GM19239 (cell line): ENCODE measurements at places on chromosomes 1 and 21.

DNA sequence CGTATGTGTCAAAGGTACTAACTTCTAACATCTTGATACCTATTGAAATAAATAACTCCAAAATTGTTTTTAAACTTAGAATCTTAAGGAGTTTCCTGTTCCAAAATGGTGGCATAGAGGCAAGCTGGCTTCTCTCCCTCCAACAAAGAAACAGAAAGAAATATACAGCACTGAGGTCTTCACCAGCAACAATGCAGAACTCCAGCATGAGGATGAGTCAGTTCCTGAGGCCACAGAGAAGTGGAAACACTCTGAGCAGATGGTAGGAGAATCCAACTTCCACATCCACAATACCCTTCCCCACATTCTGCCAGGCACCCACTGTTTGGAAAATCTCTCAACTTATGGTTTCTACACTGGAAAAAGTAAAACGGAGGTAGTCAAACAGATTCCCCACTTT, 12.2 kb upstream of the PPIH start:
- DNase-seq = no peak

- peak; percentile 22 for DNase-seq
Observed at GRCh38 chr1:234699795-234700665, 90.1 kb upstream of the IRF2BP2 start.

DNA sequence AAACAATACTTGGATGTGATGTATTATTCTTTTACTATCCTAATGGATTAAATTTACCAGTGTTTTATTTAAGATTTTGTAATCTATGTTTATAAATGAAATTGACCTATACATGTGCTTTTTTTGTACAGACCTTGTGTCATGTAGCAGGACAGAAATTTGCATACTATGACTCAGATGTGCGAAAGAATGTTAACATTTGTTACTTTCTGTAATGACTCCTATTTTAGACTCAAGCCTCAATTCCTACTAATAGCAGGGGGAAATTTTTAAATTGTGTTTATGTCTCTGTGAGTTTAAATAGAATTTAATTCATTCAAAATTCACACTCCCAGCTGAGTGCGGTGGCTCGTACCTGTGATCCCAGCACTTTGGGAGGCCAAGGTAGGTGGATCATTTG, 21.8 kb upstream of the RIMKLA start:
- DNase-seq = no peak

DNA sequence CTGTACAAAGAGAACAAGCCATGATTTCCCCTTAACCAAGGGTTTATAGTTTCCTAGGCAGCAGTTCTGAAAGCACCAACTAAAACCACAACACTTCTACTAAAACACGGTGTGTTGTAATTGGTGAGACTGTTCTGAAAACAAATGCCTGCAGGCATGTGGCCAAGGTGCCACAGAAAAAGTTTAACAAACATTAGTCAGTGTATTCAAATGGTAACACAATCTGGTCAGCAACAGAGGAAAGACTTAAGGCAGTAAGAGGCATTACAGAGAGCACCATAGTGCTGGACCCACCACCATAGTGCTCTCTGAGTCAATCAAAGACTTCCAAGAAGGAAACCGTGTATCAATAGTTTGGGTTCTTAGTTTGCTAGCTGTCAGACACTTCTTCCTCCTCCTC, 16.7 kb downstream of the SNIP1 start:
- DNase-seq = no peak

DNA sequence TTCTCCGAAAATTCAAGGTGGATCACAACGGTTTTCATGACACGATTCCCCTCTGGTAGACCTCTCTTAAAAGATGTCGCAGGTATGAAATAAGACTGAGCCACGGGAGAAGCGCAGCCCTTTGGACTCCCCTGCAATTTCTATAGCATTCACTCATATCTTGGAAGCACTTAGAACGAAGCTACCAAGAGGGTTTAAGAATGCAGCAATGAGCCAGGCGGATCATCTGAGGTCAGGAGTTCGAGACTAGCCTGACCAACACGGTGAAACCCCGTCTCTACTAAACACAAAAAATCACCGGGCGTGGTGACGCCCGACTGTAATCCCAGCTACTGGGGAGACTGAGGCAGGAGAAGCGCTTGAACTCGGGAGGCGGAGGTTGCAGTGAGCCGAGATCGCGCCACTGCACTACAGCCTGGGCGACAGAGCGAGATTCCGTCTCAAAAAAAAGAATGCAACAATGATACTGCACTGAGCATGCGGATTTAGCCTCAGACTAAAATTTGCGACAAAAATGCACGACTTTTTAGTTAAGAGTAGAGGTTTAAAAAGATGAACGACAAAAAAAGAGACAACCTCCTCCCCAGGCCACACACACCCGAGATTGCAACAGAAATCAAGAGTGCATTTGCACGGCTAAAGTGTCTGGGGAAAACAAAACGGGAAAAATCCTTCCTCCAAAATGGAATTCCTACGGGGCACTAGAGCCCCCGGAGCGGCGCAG, 743 bp downstream of the TOMM20 start:
- DNase-seq = no peak

DNA sequence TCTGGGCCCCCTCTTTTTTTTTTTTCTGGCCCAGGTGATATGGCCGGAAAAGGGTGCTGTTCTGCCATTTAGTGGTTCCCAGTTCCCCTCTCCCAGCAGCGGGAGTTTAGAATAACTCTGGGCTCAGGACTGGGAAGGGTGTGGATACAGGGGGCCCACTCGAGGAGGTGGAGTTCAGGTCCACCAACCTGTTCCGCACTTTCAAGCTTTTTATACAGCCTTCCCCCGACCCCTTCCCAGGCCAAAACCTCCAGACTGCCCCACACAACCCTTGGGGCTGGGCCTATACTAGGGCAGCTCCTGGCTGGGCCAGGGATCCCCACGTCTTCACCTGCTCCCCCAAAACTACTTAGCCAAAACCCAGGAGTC, 402 bp downstream of the PLEKHG5 start:
- DNase-seq = no peak

GRCh38 chr1:59901770-59902388, 24.7 kb downstream of the CYP2J2 start:
- DNase-seq = no peak

DNA sequence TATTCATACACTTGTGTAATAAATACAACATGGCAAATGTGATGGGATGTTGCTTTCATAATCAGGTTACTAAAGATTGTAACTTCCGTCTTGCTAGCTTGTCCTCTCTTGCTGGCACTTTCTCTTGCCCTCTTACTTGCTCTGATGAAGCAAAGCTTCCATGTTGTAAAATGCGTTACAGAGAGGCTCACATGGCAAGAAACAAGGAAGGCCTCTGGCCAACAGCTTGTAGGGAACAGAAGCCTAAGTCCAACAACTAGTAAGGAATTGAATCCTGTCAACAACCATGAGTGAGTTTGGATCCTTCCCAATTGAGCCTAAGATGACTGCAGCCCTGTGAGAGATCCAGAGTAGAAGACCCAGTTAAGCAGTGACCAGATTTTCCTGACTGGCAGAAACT, 15.4 kb downstream of the TMED5 start:
- DNase-seq = no peak

- no peak for DNase-seq
Observed at GRCh38 chr1:14108356-14109275, 408.6 kb downstream of the PRDM2 start.
